ENCODE measurements at places on chromosomes 12 and 14.

DNA sequence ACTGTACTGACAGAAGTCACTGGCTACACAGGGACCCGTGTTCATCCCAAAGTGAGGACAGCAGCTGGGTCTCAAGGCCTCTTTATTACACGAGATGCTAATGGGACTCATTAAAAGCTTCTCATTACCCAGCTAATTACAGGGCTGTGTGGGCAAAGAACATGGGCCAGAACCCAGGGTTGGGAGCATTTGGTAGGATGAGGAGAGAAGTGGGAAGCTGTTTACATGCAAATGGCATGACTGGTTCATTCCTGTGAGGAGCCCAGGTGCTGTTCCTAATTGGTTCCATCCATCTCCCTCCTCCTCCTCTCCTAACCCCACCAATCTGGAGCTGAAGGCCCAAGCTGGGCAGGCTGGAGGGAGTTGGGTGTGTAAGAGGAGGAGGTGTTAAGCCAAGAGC is 8.9 kb upstream of the TAC3 start:
- DNase-seq = no peak

- no peak for DNase-seq
These were observed 16.2 kb downstream of the KRT80 start for GRCh38 chr12:52175371-52176350.

DNA sequence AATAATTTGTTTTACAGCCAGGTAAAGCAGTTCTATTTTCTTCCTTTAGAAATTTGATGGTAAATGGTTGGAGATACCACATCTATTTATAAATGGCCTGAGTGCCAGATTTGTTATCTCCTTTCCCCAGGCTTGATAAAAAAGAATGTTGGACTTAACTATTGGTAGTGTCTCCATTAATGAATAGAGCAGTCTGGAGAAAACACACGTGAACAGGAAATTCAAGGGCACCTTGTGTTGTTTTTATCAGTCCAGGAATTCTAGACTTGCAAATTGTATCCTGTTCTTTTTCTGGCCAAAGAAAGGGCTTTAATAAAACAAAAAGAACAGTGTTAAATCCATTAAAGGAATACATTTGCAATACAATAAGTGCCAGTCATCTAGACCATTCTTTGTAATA is 40.8 kb upstream of the BMAL2 start:
- DNase-seq = no peak

DNA sequence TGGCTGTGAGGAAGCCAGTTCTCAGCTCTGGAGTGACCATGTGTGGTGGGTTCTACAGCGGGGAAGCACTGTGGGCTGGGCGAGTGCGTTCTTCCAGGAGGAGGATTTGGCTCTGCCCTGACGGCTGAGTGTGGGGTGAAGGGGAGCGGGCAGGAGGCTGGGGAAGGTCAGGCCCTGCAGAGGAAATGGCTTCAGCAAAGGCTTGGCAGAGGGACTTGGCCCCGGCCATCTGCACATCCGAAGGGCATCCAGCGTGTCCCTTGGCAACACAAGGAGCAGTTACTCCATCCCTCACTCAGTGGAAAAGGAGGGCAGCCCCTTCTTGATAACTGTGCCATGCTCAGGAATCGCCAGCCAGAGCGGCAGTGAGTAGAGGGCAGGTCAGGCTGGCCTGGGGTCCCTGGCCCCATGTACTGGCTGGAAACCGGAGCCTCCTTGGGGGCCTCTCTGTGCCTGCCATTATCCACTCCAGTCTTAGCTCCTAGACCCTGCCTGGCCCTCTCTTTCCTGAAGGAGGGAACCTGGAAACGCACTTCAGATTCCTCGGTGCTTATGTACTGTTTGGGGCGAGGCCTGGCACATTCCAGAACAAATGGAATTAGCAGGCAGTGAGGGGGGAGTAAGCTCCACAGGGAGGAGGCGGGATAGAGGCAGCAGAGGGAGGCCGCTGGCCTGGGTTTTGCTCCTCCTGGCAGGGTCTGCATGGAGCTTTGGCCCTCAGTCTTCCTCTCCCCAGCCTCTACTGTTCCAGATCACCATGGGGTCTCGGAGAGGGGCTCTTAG is 133.6 kb upstream of the NCOR2 start:
- DNase-seq = no peak

DNA sequence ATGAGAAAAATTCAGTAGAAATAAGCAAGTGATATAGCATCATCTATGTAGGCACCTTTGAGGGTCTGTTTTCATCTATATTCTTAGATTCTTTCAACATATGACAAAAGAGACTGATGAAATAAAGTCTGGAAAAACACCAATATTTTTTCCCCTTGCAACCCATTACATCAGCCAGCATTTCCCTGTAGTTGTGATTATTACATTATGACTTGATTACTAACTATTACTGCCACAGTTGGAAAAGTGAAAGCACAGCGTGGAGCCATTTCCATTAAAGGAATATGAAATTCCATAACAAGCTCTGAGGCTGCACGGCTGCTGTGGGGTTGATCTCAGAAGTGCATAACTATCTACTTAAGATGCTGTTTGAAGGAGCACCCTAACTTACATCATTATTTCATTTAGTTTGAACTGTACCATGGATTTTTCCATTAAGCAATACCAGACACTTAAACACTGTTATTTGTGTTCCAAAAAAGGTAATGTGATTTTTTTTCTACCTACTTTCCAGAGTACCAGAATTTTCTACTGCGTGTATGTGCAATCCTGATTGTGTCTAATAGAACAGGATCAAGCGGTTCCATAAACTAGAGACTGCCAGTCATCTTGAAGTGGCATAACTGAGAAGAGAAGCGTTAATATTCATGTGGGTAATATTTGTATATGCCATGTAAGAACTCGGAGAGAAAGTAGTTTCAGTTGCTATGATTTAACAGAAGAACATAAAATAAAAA is 405.5 kb downstream of the MDGA2 start:
- no peak for DNase-seq

- DNase-seq = peak; percentile 16
These were observed 220.5 kb upstream of the ATXN7L3B start for GRCh38 chr12:74317078-74317601.

DNA sequence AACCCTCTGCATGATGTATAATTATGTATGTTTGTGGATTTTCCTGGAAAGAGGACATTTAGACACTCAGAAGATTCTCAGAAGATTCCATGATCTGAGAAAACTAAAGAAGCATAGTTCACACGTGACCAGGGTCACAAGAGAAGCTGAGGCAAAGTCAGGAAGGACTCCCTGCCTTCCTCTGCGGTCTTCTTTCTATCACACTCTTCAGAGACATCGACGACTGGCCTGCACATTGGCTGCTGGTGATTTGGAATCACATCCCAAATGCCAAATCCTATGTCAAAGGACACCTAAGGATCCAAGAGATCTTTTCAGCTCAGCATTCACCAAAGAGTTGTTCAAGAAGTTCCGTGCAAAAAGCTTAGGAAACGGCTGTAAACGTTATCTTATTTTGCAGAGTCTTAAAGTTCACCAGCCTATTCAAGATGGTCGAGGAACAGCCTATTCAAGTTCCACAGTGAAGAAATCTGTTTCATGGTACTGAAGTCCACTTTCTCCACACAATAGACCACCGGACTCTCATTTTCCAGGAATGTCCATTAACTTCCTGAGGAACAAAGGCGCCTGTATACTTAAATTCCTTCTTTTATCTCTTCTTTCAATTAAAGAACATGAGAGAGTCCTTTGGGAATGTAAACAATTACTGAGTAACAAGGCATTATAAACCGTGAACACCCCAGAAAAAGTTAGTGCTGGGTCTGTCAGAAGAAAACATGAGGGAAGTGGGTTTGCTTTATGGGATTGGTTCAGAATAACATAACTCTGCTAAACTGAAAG is 42.1 kb downstream of the IGF1 start:
- peak; percentile 65 for DNase-seq

DNA sequence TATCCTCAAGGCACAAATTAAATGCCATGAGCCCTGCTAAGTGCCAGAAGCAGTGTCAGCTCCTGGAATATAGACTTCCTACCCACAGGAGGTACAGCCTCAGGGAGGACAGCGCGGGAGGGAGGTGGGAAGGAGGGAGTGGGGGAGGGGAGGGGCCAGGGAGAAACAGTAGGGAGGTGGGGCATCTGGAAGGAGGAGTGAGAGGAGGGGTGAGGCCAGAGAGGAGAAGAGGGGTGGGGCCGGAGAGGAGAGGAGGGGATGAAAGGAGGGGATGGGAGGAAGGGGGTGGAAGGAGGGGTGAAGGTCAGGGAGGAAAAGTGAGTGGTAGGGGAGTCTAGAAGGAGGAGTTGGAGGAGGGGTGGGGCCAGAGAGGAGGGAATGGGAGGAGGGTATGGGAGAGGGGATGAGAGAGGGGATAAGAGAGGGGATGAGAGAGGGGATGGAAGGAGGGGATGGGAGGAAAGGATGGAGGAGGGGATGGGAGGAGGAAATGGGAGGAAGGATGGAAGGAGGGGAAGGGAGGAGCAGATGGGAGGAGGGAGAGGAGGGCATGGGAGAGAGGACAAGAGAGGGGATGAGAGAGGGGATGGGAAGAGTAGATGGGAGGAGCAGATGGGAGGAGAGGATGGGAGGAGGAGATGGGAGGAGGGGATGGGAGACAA is 9.2 kb upstream of the CCDC197 start:
- no peak for DNase-seq

DNA sequence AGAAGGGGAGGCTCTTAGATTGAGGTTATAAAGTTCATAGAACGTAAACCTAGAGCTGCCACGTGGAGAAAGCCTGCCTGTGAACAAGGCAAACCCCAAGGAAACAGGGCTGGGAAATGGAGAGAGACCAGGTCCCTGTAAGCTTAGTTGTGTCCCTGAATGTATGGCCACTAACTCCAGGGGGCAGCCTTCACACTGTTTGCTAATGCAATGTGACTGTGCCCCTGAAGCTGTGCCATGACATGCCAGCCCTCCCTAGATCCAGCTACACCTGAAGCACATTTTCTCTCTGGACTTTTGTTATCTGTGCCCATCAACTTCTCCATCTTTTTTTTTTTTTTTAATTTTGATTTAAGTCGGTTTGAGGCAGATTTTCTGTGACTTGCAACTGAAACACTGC is 60.6 kb upstream of the TMCC3 start:
- peak; percentile 31 for DNase-seq

GRCh38 chr14:93778453-93778852 is 9.8 kb downstream of the PRIMA1 start:
- no peak for DNase-seq

GRCh38 chr14:64685371-64686281 is 18.6 kb upstream of the PLEKHG3 start:
- no peak for DNase-seq

- DNase-seq = peak; percentile 58
These were observed 170.9 kb upstream of the BMP4 start for GRCh38 chr14:54127526-54127925.

DNA sequence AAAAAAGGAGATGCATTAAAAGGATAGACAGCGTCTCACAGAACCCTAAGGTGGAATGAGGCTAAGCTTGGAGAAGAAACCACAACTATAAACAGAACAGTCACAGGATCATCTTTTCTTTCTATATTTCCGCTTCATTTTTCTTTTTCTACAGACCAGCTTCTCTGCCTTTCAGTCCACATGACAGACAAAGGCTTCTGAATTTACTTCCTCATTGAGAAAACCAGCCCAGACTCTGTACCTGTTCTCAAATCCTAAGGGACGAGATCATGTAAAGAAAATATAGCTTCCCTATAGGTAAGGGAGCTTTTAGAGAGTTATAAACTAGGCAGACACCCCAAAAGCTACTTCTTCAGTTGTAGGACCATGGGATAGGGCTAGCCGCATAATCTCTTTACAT is 17.4 kb downstream of the SGPP1 start:
- DNase-seq = no peak

GRCh38 chr12:12624498-12624992 is 12.9 kb downstream of the CREBL2 start:
- DNase-seq = no peak

DNA sequence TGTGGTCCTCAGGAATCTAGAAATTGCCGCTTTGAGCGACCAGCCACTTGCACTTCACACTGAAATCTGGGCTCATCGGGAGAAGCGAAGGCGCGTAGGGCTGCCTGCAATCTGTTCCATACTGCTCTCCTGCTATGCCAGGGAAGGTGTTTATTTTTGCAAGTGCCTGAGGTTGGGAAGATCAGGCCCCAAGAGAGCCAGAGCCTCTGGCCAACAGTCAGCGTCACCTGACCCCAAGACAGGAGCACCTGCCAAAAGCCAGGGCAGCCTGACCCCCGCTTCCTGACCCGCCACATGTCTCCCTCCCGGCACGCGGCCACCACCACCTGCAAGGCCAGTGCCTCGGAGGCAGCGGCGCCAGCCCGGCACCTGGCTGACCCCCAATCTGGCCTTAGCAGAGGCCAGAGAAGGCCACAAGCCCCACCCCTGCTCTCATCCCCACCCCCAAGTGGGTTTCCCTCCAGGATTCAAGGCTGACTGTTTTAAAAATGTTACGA is 94.4 kb downstream of the CHGA start:
- DNase-seq = peak; percentile 34

GRCh38 chr12:62292761-62293344 is 32.6 kb downstream of the USP15 start:
- no peak for DNase-seq

DNA sequence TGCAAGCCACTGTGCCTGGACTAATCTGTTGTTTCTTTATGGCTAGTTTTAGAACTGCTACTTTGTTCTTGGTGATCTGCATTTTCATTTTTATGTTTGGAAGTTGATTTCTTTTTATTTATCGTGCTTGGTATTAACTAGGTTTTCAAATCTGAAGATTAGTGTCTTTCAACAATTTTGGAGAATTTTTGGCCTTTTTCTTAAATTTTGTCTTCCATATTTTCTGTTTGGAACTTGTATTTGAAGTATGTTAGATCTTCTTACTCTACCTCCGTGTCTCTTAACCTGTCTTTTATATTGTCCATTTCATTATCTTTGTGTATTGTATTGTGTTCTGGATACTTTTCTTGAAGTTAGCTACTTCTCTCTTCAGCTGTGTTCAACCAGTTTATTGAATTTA is 9.5 kb downstream of the FRS2 start:
- DNase-seq = no peak

GRCh38 chr12:26751179-26751578 is 81.8 kb downstream of the ITPR2 start:
- DNase-seq = no peak

GRCh38 chr14:68843471-68844209 is 50.8 kb upstream of the ZFP36L1 start:
- DNase-seq = peak; percentile 60

DNA sequence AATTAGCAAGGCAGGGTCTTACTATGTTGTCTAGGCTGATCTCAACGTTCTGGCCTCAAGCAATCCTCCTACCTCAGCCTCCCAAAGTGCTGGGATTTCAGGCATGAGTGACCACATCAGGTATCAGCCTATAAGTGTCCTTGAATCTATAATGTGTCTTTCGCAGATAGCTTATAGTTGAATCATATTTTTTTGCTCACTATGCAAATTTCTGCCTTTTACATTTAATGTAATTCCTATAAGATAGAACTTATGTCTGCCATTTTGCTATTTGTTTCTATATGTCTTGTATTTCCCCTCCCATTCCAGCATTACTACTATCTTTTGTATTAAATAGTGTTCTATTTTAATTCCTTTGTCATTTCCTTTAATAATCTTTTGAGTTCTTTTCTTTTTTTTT is 10.5 kb upstream of the ATF7 start:
- DNase-seq = no peak

DNA sequence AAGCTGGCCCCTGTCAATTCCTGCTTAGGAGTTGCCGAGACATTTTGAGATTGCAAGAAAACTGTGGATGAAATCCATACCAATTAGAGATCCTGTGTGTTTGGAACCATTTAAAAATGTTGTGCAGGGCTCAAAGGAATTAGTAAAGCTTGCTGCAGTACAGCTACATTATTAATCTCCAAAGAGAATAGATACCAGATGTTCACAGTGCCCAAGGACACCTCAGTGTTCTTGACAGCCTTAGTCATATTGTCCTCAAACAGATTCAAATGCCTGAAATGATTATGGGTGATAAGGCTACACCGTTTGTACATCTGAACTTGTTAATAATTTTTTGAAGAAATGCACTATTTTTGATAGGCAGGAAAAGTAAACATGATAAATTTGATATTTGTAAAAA is 164.6 kb downstream of the MSRB3 start:
- no peak for DNase-seq
